ENCODE measurements at places on chromosomes 3 and 15.

- DNase-seq, result no peak
Observed at GRCh38 chr3:126106336-126107202, 22.6 kb upstream of the SLC41A3 start.

GRCh38 chr15:77607111-77607893, 25.4 kb downstream of the LINGO1 start:
- DNase-seq, result no peak

- no peak for DNase-seq
Observed at GRCh38 chr3:114128231-114128630, 50.6 kb downstream of the DRD3 start.

DNA sequence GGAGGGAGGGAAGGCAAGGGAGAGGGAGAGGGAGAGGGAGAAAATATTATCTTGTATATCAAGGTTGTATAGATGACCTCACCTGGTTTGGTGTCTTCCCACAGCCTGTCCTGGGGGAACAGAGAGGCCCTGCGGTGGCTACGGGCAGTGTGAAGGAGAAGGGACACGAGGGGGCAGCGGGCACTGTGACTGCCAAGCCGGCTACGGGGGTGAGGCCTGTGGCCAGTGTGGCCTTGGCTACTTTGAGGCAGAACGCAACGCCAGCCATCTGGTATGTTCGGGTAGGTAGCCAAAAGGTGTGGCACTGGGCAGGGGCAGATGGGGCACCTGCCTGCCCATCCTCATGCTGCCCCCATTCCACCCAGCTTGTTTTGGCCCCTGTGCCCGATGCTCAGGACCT, 7.1 kb downstream of the CRELD1 start:
- no peak for DNase-seq

- DNase-seq, result peak; percentile 92
Observed at GRCh38 chr15:96296264-96296663, 34.2 kb upstream of the NR2F2 start.

GRCh38 chr3:141788149-141788548, 24.9 kb downstream of the GRK7 start:
- no peak for DNase-seq

- DNase-seq, result no peak
Observed at GRCh38 chr3:42790714-42791229, 13.5 kb downstream of the HIGD1A start.

DNA sequence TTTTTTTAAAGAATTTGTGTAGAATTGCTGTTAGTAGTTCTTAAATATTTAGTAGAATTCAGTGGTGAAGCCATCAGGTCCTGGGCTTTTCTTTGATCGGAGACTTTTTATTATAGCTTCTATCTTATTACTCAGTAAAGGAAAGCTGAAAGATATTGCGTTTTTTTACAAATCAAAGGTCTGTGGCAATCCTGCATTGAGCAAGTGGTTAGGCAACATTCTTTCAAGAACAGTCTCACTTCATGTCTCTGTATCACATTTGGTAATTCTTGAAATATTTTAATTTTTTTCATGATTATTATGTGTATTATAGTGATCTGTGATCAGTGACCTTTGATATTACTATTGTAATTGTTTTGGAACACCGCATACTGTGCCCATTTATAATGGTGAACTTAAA, 140.8 kb downstream of the UNC13C start:
- DNase-seq, result no peak

GRCh38 chr3:112302150-112302830, 8.3 kb upstream of the SLC9C1 start:
- no peak for DNase-seq

- DNase-seq, result no peak
Observed at GRCh38 chr3:88117683-88118082, 32.1 kb upstream of the C3orf38 start.

DNA sequence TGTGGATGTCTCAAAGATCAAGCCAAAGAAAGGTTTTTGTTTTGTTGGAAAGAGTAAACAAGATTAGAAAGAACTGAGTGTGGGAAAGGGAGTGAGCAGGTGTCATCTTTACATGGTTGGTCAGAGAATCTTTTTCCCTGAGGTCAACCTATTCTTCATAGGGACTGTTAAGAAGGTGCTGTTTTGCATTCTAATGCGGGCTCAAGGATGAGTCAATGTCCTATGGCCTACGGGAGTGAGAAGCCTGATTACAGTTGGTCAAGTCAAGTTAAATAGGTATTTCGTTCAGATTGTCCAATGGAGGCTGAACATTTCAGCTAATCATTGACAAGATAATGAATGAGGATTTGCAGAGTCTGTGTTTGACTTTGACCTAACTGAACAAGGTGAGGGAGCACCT, 491.2 kb upstream of the PDZRN3 start:
- DNase-seq, result no peak

- no peak for DNase-seq
Observed at GRCh38 chr3:133693821-133694220, 32.1 kb upstream of the TOPBP1 start.

GRCh38 chr15:37941779-37942178, 7.3 kb downstream of the TMCO5A start:
- DNase-seq, result no peak

- no peak for DNase-seq
Observed at GRCh38 chr3:31996195-31996594, 14.6 kb downstream of the ZNF860 start.

DNA sequence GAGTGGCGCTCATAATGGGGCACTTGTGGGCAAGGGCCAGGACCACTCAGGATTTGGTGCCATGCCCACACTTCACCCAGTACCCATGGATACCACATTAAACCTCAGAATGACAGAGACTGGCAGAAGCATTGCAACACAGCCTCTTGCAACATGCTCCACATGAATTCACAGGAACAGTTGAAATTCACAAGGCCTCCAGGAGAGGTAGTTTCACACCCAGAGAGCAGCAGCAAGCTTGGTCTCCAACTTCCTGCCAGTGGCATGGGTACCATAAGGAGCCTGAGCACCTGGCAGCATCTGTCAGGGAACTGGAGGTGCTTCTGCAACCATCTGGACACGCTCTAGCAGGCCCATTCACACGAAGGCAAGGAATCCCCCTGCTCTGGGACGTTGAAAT, 101.0 kb downstream of the OSBPL10 start:
- DNase-seq, result no peak

DNA sequence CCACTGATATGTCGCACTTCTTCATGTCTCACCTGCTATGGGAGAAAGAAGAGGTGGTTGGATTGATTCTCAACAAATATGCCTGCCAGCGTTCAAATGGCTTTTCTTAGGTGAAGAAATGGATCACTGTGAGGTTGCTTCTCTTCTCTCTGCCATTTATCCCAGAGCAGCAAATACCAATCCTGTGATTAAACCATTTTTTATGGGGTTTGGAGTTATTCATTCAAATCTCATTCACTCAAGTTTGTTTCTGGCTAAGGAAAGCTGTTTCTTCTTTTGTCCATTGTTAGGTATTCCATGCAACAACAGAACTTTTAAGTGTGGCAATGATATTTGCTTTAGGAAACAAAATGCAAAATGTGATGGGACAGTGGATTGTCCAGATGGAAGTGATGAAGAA, 12.2 kb upstream of the C3orf52 start:
- peak; percentile 42 for DNase-seq

DNA sequence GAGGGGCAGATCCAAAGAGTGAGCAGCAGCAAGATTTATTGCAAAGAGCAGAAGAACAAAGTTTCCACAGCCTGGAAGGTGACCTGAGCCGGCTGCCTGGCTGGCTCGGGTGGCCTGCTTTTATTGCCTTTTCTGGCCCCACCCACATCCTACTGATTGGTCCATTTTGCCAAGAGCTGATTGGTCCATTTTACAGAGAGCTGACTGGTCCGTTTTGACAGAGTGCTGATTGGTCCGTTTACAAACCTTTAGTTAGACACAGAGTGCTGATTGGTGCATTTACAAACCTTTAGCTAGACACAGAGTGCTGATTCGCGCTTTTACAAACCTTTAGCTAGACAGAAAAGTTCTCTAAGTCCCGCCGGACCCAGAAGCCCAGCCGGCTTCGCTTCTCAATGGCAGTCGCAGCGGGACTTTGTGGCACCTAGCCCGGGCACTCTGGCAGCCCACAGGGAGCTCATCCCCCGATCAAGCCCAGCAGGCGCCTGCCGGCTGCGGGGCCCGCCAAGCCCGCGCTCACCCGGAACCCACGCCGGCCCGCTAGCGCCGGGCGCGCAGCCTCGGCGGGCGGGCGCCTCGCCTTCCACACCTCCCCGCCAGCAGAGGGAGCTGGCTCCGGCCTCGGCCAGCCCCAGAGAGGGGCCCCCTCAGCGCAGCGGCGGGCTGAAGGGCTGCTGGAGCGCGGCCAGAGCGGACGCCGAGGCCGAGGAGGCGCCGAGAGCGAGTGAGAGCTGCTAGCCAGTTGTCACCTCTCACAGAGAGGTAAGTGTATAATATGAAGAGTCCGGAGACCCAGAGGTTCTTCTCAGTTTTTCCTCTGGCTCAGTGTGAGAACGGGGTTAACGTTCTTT, 339.2 kb downstream of the CHL1 start:
- no peak for DNase-seq

Data from astrocyte (in vitro differentiated cells and primary cell).